Left lung (tissue), 14 donors: ENCODE measurements at places on chromosomes 4 and X. TPM values are rescaled to one million over a fixed set of nuclear protein-coding genes. Genes with fewer than 3 reads are reported as not detected.

DNA sequence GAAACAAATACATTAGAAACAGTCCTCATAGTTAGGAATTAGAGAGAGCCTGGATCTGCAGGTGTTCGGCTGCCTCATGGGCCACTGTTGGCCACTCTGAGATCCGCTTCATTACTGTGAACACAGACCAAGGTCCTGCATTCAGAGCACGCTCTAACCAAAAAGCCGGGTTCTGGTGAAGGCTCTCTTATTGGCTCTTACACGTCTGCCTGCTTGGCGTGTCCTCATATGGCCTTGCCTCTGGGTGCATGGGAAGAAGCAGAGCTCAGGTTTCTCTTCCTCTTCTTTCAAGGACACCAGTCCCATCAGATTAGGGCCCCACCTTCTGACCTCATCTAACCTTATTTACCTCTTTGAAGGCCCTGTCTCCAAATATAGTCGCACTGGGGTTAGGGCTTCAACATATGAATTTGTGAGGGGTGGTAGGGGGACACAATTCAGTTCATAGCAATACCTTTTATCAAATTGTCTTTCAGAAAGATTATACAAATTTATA lies 37.1 kb upstream of the ELF2 start:
- H3K4me1 ChIP-seq: no peaks in the 10 kb centered on the region
- H3K27me3 ChIP-seq: no peaks in the 10 kb centered on the region
- H3K36me3 ChIP-seq: no peaks in the 10 kb centered on the region
- peak; percentile 37 for DNase-seq
- no peak overlapping the region for H3K27ac ChIP-seq
- H3K4me3 ChIP-seq: no peak overlapping the region

GRCh38 chr4:145012841-145013240 lies 85.2 kb downstream of the ANAPC10 start:
- H3K36me3 ChIP-seq: no peaks in the 10 kb centered on the region
- H3K4me1 ChIP-seq: peaks cover 20% of the 10 kb centered on the region
- no peak for DNase-seq
- no peak overlapping the region for H3K27ac ChIP-seq

DNA sequence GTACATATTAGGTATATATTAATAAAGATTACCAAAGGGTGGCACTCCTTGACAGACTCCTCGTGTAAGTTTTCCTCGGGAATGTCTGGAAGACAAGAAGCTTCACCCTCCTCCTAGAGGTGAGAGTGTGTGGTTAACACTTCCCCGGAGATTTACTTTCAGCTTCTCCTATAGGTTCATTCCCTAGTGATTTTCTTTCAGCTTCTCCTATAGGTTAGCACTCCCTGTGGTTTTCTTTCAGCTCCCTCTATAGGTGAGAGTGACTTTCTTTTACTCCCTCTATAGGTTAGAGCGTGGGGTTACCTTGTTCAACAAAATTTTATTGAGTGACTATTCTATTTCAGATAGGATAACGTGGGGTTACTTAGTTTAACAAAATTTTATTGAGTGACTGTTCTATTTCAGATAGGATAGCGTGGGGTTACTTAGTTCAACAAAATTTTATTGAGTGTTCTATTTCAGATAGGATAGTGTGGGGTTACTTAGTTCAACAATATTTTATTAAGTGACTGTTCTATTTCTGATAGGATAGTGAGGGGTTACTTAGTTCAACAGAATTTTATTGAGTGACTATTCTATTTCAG lies 106.0 kb upstream of the PLAC1 start:
- H3K27ac ChIP-seq: no peak overlapping the region
- no peak for DNase-seq
- H3K36me3 ChIP-seq: peaks cover 8% of the 10 kb centered on the region
- no peaks in the 10 kb centered on the region for H3K27me3 ChIP-seq
- no peak overlapping the region for H3K4me3 ChIP-seq
- no peaks in the 10 kb centered on the region for H3K4me1 ChIP-seq

CYTL1 gene
- 56.3 TPM for polyA plus RNA-seq

DNA sequence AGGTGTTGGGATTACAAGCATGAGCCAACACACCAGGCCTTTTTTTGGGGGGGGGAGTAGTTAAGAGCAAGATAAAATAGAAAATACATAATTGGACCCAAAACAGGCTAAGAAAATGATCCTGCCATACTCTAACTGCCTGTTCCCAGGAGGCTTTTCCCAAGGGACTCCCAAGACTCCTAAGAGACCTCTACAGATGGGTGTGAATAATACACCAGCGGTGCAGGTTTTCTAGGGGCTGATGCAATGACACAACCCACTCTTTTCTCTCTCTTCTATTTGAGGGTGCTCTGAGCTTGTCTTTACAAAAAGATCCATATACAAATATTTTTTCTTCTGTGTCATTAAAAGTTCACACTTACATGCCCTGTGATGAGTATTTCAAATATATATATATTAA lies 116.9 kb downstream of the RASL11B start:
- H3K4me3 ChIP-seq: no peak overlapping the region
- no peak overlapping the region for H3K27ac ChIP-seq
- H3K4me1 ChIP-seq: peaks cover 2% of the 10 kb centered on the region
- DNase-seq: no peak

PGM2 gene
- 27.6 TPM for polyA plus RNA-seq

OTC gene
- polyA plus RNA-seq: not detected

DNA sequence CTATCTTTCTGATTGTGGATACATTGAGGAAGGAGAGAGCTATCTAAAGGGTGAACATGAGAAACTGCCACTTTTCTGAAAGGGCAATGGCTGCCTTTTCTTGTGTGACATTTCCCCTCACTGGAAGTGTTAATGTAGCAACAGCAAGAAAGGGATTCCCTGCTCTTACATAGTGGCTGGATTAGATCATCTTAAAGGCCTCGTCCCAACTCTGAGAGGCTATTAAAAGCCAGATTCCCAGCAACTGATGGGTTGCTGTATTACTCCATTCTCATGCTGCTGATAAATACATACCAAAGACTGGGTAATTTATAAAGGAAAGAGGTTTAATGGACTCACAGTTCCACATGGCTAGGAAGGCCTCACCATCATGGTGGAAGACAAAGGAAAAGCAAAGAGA lies 33.7 kb upstream of the ADH7 start:
- DNase-seq: no peak
- H3K27me3 ChIP-seq: no peaks in the 10 kb centered on the region
- no peak overlapping the region for H3K4me3 ChIP-seq
- no peaks in the 10 kb centered on the region for H3K4me1 ChIP-seq
- no peak overlapping the region for H3K27ac ChIP-seq

WDR17 gene
- 7.9 TPM for polyA plus RNA-seq

VEGFD gene
- 68.4 TPM for polyA plus RNA-seq

- no peaks in the 10 kb centered on the region for H3K27me3 ChIP-seq
- H3K4me3 ChIP-seq: no peak overlapping the region
- DNase-seq: no peak
- H3K27ac ChIP-seq: no peak overlapping the region
Observed at GRCh38 chr4:173270312-173271027, 63.7 kb downstream of the HMGB2 start.

LETM1 gene
- 20.3 TPM for polyA plus RNA-seq

NHS gene
- polyA plus RNA-seq: 7.6 TPM

- H3K4me3 ChIP-seq: no peak overlapping the region
- no peaks in the 10 kb centered on the region for H3K27me3 ChIP-seq
Observed at GRCh38 chrX:10326578-10326977, 169.8 kb downstream of the CLCN4 start.

- no peaks in the 10 kb centered on the region for H3K36me3 ChIP-seq
- H3K27me3 ChIP-seq: no peaks in the 10 kb centered on the region
- no peak for DNase-seq
- no peak overlapping the region for H3K27ac ChIP-seq
- no peaks in the 10 kb centered on the region for H3K4me1 ChIP-seq
Observed at GRCh38 chrX:95645738-95646137, 1038.9 kb upstream of the DIAPH2 start.

DNA sequence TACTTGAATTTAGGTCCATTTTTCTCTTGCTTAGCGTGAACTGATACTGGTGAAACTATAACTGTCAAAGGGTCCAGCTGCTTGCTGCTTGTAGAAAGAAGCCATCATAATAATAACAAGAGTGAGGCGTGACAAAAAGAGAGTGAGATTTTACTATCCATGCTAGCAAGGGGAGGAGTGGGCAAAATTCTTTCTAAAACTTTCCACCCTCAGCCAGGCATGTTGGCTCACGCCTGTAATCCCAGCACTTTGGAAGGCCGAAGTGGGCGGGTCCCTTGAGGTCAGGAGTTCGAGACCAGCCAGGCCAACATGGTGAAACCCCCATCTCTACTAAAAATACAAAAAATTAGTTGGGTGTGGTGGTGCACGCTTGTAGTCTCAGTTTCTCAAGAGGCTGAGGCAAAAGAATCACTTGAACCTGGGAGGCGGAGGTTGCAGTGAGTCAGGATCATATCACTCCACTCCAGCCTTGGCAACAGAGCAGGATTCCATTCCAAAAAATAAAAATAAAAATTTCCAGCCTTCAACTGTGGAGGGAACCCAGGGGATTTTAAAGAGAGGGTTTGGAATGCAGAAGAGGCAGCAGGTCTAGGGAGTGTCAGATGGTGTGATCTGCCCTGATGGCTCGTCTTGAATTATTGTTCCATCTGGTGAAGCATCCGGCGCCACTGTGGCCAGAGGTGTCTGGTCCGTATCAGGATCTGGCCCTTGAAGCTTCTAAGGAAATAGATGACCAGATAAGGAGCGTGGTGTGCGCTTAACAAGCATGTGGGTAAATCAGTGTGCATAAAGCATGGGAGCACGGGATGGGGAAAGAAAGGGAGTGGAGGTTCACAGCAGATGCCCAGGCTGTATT lies 51.8 kb downstream of the LRP2BP start:
- peak overlapping the region; percentile 24 for H3K27ac ChIP-seq
- no peaks in the 10 kb centered on the region for H3K36me3 ChIP-seq
- H3K4me3 ChIP-seq: no peak overlapping the region
- H3K4me1 ChIP-seq: peaks cover 5% of the 10 kb centered on the region

DNA sequence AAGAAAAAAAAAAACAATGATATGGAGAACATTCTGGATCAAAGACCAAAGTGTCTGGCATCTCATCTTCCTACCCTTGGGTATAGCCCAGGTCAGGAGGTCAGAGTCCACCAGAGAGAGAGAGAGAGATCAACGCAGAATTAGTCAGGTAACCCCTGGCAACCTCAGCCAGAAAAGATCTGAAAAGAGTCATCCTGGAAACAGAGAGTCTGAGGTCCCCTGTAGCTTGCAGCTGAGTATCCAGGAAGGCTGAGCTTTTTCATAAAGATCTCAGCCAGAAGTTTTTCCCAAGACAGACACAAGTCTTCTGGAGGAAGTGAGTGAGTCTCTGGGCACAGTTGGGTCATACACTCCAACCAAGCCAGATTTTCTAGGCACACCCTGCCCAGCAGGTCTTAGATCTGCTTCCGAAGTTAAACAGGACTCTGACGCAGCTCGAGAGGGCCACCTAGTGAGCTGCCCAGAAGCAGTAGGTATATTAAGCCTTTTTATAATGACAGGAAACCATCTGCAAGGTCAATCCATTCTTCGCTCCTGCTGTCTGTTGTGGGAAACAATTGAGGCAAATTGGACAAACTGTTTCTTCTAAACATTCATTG lies 35.7 kb downstream of the ACE2 start:
- no peak overlapping the region for H3K27ac ChIP-seq
- no peaks in the 10 kb centered on the region for H3K4me1 ChIP-seq
- H3K36me3 ChIP-seq: no peaks in the 10 kb centered on the region
- H3K4me3 ChIP-seq: no peak overlapping the region

DNA sequence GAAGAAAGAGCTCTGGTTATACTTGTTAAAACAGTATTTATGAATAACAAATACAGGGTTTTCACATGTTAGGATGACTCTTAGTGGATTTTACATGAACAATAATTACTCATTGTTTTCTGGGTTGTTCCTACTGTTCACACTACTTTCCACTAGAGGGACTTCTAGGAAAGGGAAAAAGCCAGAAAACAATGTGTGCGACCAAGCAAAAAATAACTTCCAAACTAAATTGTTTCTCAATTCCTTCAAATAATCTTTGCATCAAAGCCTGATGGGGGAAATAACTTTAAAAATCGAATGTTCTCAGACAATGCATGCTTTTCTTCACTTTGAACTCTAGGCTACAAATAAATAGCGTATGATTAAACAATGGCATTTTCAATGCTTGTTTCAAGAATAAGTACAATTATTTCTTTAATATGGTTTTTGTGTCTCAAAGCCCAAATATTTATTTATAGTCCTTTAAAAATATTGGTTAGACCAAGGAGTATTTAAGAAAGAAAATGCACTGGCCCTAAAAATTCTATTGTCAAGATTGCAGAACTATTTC lies 72.1 kb upstream of the ETNPPL start:
- H3K27ac ChIP-seq: no peak overlapping the region
- H3K4me1 ChIP-seq: no peaks in the 10 kb centered on the region
- DNase-seq: no peak
- no peaks in the 10 kb centered on the region for H3K36me3 ChIP-seq
- H3K27me3 ChIP-seq: no peaks in the 10 kb centered on the region

DNA sequence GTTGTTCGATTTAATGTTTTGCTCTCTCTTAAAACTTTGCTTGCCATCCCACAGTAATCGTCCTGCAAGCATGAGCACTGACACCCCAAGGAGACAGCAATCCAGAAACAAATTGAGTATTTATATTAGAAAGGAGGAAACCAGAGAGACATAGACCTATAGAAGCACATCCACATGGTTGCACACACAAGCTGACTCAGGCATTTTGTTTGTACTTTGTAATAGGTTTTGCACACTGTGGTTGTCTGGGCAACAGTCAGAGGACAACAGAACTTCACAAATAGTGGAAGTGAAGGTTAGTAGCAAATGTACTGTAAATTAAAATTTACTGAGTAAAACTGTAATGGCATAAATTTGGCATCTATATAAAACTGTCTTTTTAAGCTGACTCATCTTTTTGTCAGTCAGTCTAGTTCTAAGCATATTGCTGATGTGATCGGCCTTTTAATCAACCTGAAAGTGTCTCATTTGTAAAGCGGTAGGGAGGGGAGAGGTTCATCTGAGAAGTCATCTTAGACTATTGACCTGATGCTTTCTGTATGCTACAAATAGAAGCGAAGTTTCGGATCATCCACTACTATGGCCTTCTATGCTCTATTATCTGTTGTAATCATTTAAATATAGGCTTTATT lies 1624.7 kb downstream of the ARAP2 start:
- H3K4me3 ChIP-seq: no peak overlapping the region
- peak; percentile 24 for DNase-seq
- no peaks in the 10 kb centered on the region for H3K27me3 ChIP-seq

SLC4A4 gene
- 50.9 TPM for polyA plus RNA-seq

DNA sequence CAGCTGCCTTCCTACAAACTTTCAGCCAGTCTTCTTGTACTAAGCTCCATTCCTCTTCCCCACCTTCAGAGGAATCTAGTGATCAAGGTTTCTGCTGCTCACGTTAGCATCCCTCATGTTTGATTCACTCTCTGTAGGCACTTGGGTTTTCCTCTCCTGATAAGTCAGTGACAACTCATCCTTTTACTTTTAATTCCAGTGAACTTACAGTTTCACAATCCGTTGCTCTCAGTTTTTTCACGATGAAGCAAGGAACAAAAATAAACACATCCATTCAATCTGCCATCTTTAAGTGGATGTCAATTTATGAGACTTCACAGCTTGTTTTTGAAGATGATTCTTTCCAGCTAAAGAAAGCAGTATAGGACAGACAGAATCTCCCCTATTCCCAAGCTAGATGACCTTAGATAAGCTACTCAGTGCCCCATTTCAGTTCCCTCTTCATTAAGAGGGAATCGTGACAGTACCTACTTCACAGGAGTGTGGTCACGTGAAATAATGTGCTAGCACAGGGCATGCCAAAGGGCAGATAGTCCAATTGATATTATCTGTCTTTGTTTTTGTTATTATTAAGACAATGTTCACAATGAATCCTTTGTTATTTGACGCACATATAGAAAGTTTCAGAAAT lies 234.3 kb downstream of the PALLD start:
- H3K4me1 ChIP-seq: peaks cover 2% of the 10 kb centered on the region
- DNase-seq: no peak
- no peaks in the 10 kb centered on the region for H3K36me3 ChIP-seq
- H3K27me3 ChIP-seq: no peaks in the 10 kb centered on the region
- no peak overlapping the region for H3K4me3 ChIP-seq
